ENCODE measurements at places on chromosomes 4 and X.

- DNase-seq, result no peak
Measured at GRCh38 chr4:78683352-78683751, 92.8 kb upstream of the BMP2K start.

GRCh38 chr4:25246680-25247611 is 13.1 kb downstream of the PI4K2B start:
- no peak for DNase-seq

DNA sequence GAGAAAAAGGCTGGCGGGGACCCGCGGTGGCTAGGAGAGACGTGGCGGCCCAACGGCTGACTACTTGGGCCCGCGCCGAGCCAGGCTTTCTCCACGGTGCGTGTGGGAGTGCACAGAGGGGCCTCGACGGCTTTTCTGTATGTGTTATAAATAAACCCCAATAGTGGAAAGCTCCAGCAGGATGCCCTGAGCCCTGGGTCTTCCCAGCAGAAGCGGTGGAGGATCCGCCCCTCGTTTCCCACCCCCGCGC is 268 bp upstream of the PRRG1 start:
- no peak for DNase-seq

- DNase-seq, result no peak
Measured at GRCh38 chr4:159296061-159296460, 193.2 kb downstream of the RAPGEF2 start.

DNA sequence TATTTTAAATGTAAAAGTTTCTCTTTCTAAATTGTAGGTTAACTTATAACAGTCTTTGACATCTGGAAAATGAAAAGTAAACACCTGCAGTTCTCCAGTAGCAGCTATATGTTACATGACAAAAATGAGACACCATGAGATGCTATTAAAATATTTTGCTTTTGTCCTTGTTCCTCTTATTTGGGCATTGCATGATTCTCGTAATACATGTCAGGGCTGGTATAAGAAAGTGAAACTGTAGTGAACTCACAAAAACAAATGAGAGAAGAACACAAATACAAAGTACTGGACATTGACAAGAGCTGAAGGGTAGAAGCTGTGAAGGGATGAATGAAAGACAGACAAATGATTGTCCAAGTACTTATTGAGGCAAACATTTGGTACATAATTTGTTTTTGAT is 9.0 kb downstream of the GK2 start:
- DNase-seq, result no peak

GRCh38 chr4:98905839-98906238 is 23.1 kb downstream of the EIF4E start:
- DNase-seq, result no peak

DNA sequence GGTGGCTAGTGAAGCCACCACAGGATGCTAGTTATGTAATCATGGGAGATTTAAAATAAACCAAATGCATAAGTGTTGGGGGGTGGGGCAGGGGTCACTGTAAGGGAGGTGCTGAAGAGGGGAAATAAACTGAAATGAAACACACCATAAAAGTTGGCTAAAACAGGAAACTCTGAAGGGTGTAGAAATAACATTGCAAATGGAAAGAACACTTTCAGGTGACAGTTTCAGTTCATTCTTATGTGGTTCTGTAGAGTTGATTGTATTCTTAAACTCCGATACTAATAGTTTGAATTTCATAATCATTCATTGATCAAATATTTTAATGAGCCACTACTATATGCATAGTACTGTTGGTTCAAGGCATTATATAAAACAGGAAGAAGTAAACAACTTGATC is 80.1 kb downstream of the HDAC8 start:
- DNase-seq, result no peak

GRCh38 chr4:38132843-38133662 is 172.9 kb downstream of the PTTG2 start:
- no peak for DNase-seq

GRCh38 chr4:52036886-52037530 is 1.1 kb downstream of the SGCB start:
- DNase-seq, result no peak

GRCh38 chrX:72536542-72536941 is 36.1 kb downstream of the HDAC8 start:
- DNase-seq, result no peak

- no peak for DNase-seq
Measured at GRCh38 chr4:148850257-148850995, 408.2 kb upstream of the NR3C2 start.

DNA sequence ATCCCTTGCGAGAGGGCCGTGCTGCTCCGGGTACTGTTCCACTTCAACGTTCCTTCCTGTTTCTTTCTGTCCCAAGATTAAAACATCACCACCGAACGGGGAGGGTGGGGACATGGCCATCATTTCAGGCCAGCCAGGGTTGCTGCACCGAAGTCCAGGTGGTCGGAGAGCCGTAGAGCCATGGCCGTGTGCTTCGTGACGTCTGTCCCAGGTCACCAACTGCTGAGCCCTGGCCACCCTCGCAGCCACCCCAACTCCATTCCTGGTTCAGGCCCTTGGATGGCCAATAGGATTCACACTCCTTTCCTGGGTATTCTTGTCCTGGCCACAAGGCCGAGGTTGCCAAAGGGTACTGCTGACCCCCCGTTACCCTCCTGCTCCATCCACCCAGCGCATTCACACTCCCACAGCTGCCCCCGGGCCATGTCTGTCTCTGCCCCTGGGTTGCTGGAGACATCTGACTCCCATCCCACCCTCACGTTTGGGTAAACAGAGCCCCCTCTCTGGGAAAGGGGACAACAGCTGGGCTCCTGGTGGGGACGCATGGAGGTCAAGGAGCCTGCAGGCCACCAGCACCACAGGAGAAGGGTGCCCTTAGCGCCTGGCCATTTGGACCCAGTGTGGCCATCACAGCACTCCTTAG is 103.2 kb downstream of the HMX1 start:
- DNase-seq, result no peak

- DNase-seq, result no peak
Measured at GRCh38 chr4:186699881-186700397, 23.7 kb downstream of the FAT1 start.

DNA sequence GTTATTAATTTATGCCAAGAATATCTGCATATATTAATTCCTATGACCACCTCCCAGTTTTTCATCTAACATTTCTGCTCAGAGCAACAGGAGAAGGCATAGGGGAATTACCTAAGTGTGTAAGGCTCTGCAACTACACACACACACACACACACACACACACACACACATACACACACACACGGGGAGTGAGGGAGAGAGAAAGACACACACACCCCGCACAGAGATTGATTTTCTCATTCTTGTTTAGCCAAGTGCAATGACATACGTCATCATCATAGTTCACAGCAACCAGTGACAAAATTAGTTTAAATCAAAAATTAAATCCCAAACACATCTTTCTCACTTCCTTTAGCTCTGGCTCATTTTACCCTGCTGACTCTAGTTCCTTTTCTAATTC is 203.1 kb downstream of the RBMX2 start:
- DNase-seq, result no peak

DNA sequence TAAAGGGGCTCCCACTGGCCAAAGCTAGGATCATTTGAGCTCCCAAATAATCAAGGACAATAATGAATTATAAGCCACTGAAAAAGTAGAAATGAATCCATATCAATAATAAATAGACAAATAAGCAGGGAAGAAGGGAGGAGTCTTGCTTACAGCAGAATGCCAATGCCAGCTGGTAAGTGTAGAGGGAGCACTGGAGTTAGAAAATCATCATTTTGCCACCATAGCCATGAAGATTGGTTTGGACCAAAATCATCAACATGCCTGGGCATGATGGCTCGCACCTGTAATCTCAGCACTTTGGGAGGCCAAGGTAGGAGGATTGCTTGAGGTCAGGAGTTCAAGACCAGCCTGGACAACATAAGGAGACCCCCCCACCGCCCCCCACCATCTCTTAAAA is 20.4 kb upstream of the SH3KBP1 start:
- DNase-seq, result no peak

DNA sequence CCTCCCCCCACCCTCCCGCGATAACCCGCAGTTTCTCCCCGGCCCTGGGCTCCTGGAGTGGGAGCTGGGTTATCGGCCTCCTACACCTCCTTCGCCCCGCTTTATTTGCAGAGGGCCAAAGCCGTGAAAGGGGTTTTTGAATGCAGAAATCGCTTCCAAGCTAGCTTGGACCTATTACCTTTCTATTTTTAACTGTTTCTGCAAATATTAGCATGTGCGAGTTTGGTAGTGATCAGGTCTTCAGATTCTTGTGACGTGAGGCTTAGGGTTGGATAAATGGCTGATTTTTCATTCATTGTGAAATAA is 1.3 kb downstream of the USP9X start:
- DNase-seq, result no peak

GRCh38 chrX:130869239-130869638 is 33.8 kb downstream of the ENOX2 start:
- no peak for DNase-seq

- DNase-seq, result no peak
Measured at GRCh38 chr4:20538905-20539304, 161.4 kb upstream of the PACRGL start.
